Activated gamma-delta T cell treated with Interleukin-2 at 50 U/mL for 16 hours (primary cell): ENCODE measurements at places on chromosomes 13 and 19.

DNA sequence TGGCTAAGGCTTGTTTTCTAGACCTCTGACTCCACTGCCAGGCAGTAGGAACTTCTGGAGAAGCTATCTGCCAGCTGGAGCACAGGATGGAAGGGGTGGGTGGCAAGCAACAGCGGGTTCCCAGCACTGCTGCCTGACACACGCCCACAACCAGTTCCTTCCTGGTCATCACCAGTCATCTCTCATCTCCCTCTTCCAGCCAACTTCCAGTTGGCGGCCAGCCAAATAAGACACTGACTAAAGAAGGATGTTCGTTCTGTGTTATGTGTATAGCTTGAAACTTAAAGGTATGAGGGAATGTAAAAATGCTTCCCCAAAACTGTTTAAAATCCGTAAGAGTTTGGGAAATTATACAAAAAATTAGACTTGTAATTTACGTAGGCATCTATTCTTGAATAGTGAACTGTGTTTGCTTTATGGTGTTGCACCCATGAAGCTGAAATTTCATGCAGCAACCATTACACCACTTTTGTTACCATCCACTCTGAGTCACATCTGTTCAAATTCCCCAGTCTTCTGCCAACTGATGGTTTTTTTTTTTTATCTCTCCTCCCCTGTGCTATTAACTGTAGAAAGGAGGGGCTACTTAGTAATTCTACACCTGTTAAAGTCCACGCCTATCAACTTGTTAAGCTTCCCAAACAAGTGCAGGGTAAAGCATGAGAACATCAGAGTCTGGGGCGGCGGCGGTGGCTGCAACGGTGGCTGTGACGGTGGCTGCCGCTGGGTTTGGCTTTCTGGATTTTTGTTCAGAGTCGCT lies 86.2 kb upstream of the FRY start:
- no peak for DNase-seq

GRCh38 chr13:35016362-35017112 lies 74.5 kb downstream of the NBEA start:
- DNase-seq: no peak

DNA sequence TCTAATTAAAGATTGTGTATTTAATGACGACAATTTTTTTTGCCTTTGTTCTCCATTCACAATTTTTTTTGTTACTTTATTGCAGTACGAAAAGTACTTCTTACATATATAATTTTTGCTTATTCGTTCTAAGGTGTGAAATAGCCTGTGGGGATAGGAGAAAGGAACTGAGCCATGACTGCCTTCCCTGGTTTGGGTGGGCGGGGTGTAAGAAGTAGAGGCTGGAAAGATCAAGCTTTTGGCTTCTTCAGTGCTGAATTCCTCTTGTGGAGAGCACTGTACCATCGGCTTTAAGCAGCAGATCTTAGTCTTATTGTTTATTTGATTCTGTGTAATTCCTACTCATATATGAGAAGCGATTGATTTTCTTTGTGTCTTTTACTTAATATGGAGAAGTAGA lies 115.8 kb downstream of the NBEA start:
- DNase-seq: no peak

DNA sequence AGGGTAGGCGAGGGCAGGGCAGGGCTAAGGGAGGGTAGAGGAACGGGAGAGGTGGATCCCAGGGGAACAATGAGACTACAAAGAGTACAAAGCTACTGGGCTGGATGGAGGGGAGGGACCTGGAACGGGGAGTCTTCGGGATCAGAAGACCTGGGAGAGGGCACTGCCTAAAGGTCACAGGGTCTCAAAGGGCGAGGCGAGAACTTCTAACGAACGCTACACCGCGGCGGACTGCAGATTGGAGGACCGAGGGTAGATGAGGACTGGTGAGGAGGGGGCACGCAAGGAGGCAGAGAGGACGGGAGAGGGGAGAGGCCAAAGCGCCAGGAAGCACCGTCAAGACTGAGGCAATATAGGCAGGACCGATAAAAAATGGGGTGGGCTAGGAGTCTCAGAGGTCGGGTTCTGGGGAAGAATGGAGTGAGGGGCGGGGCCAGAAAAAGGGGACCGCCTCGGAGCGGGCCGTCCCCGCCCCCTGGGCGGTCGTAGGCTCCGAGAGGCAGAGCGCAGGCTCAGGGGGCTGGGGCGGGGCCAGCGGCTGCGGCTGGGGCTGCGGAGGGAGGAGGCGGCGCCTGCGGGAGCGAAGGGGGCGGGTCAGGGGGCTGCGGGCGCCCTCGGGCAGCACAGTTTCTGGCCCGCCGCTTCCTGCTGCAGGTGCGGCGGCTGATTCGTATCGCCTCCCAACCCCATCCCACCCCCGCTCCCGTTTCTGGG lies 1.3 kb upstream of the KCNC3 start:
- DNase-seq: peak; percentile 67

- no peak for DNase-seq
These were observed 10.8 kb downstream of the DNMT1 start for GRCh38 chr19:10183926-10184325.

DNA sequence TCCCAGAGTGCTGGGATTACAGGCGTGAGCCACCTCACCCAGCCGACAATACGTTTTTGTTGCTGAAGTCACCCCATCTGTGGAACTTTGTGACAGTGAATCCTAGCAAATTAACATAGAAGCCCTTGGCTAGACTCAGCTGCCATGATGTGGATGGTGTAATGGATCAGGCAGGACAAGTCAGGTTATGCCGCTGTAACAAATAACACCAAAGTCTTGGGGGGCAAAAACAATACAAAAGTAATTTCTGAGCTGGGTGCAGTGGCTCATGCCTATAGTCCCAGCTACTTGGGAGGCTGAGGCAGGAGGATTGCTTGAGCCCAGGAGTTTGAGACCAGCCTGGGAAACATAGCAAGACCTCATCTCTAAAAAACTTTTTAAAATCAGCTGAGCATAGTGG lies 29.3 kb downstream of the PNPLA6 start:
- no peak for DNase-seq

GRCh38 chr13:76570510-76570971 lies 315.7 kb downstream of the KCTD12 start:
- no peak for DNase-seq

DNA sequence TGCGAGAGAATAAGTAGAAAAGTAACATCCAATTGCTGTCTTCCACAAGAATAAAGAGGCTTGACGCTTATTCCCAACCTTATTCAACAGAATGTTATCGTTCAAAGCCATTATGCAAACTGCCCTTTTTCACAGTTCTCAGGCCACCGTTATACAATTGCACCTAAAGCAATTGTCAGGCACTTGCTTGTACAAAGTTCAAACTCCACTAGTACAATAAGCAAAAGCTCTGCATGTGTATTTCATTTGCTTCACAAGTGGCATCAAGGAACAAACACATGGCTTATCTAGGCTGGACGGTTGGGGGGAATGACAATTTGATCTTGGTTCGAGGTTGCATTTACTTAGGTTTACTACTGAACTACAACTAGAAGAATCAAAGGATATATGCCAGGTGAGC lies 815.6 kb downstream of the EFNB2 start:
- no peak for DNase-seq

DNA sequence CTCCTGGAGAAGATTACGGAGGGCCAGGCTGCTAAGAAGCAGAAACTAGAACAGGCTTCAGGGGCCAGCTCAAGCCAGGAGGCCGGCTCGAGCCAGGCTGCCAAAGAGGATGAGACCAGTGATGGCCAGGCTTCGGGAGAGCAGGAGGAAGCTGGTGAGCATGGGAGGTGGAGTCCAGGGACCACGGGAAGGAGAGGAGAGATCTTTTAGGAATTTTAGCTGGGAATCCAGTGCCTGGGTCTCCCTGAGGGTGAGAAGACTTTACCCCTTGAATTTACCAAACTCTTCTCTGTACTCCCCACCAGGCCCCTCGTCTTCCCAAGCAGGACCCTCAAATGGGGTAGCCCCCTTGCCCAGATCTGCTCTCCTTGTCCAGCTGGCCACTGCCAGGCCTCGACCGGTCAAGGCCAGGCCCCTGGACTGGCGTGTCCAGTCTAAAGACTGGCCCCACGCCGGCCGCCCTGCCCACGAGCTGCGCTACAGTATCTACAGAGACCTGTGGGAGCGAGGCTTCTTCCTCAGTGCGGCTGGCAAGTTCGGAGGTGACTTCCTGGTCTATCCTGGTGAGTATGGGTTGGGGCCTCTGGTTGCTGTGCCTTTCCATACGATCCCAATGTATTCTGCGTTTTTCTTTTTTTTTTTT lies 824 bp downstream of the TSEN34 start:
- no peak for DNase-seq

DNA sequence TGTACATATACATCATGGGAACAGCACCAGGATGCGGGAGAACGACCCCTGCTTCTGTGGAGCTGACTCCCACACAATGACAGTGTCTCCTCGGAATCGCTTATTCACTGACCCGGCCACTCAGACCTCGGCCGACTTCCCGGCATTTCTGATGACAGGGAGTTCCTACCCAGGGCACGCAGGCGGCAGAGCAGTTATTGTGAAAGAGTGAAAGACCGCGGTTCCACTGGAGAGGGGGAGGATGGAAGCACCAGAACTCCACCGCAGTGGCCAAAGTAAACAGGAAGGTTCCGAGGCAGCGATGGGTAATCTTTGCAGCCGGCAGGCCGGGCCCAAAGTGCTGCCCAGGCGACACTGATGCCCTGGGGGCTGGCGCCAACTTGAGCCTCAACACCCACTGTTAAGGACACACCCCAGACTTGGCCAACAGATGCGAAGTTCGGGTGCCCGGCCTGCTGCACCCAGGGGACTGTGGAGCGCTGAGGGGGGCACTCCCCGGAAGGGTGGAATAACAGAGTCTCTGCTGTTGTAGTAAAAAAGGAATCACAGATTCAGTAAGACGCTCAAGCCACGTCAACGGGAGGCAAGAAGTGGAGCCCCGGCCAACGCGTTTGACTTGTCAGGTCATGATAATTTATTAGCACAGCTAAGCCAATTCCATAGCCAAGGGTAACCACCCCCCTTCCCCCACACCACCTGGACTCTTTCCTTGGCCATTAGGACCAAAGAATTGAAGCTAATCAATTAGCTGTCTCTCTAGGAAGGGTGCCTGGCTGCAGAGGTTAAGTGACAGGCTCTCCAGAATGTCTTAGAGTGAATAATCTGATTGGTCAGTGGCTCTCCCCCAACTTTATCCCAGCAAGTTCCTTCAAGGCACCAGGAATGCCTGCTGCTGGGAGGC lies 5.8 kb downstream of the MLLT1 start:
- no peak for DNase-seq

DNA sequence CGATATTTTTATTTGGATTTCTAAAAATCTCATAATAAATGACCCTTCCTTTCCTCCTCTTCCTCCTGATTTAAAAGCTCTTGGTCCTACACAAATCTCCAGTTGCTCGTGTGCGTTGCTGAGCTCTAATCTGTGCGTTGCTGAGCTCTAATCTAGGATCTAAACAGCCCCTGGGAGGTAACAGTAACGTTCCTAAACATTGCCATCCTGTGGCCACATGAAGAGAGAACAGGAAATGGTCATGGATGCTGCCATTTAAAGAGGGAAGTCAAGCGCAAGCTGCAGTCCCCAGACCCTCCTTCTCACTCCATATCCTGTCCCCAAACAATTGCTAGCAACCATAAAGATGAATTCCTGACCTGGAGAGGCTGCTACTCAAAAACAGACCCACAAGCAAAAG lies 170.8 kb downstream of the NUFIP1 start:
- DNase-seq: no peak

DNA sequence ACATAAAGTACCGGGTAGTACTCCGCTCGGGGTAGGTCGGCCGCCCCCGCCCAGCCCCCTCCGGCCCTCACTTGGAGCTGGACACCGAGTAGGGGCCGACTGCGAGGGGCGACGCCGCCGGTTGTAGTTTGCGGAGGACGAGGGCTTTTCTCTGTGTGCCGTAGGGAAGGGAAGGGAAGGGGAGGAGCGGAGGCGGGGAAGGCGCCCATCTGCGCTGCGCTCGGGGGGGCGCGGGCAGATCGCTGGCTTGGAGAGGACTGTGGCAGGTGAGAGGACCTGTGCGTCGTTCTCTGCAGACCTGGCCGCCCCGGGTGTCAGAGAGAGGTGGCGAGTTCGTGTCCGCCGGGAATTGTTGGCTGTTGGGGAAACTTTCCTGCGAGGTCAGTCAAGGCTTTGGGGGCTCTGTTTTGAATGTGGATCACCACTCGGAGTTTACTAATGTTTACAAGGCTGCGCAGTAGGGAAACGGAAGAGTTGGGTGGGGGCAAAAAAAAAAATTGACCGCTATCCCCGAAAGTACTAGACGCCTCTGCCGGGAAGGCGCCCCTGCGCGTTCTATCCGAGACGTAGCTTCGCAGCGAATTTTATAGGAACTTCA lies 1.4 kb downstream of the ING1 start:
- peak; percentile 48 for DNase-seq

- no peak for DNase-seq
These were observed 3.7 kb downstream of the NAPA start for GRCh38 chr19:47511128-47511517.

DNA sequence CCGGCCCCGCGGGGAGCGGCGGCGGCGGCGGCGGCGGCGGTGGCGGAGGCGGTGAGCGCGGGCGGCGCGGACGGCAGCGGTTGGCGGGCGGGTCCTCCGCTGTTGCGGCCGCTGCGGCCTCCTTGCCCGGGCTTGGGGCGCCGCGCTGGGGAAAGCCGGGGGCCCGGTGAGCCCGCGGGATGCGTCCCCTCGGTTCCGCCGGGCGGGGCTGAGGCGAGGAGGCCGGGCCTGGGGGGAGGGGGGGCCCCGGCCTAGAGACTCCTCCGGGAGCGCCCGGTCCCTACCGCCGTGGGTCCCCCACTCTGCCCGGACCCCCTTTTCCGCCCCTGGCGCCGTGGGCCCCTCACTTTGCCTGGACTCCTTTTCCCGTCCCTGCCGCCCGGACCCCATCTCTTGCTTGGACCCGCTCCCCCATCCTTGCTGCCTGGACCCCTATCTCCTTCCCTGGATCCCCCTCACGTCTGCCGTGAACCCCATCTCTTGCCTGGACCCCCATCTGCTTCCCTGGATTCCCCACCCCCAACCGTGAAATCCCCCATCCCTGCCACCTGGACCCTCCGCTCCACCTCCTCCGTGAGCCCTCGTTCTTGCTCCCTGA lies 28.6 kb upstream of the NDUFS7 start:
- no peak for DNase-seq

- no peak for DNase-seq
These were observed 57.5 kb downstream of the SPRYD7 start for GRCh38 chr13:49878682-49879081.

- no peak for DNase-seq
These were observed 337.0 kb upstream of the SLC10A2 start for GRCh38 chr13:103403148-103403740.

DNA sequence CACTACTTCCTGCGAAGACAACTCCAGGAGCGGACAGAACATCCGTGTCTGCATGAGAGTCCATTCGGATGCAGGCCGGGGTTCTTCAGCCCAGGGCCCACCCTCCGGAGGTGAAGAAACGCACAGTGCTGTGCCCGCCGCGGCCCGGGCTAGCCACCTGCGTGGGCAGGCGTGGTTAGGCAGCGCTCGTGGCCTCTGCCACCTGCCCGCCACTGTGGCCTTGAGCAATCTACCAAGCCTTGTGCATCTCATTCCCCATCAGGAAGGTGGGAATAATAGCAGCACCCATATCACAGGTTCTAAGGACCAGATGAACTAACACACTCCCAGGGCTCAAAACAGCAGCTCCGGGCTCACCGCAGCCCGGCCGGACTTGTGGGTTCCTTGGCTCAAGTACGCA lies 26.7 kb upstream of the PABPC3 start:
- DNase-seq: no peak
